WTC11 (cell line): ENCODE measurements at places on chromosomes 3 and 15.
A peak's percentile ranks its signal among the peaks of the same experiment; 100 is the strongest.

- no peak for DNase-seq
Measured at GRCh38 chr3:125052624-125053303, 3.0 kb downstream of the HEG1 start.

DNA sequence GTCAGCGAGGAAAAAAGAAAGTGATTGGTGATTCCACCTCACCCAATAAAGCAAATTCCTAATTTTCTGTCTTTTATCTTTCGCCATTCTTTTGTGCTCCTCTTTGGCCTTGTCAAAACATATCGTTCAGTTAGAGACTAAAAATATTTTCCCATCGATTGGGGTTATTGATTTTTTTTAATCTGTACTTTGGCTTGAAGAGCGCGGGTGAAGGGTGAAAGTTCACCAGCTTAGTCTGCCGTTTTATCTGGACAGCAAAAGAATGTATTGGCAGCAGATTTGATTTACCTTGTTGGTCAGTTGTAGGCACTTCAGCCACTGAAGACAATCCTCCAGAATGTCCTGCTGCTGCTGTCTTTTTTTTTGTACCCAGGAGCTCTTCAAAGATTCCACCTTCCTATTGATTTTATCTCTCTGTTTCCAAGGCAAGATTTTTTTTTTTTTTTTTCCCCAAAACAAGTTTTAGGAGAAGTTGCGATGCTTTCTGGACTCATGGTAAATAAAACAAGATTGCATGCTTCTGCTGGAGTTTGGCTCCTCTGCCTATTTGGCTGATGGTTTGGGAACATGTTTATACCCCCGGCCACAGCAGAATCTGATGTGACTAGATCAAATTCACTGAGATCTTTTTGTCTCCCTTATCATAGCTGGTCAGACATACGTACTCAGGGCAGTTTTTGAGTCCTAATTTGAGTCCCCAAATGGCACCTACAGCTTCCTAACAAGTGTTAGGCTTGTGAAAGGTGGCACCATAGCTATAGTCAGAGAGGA lies 269.3 kb upstream of the ONECUT1 start:
- no peak for DNase-seq

DNA sequence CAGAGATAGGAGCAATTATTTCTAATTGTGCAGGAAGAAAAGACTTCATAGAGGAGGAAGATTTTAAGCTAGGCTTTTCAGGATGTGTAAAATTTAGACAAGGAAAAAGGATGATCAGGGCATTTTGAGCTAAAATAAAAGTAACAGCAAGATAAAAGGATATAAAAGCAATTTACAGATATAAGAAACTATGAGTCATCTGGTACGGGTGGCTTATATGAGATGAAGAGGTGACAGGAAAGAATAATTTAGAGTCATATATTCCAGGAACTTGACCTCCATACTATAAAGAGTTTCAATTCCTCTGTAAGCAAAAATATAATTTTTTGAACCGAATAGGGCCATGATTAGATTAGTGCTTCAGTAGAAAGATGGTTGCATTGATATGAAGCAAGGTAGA lies 273.7 kb downstream of the RBMS3 start:
- no peak for DNase-seq

- DNase-seq, result no peak
Measured at GRCh38 chr15:26096581-26096980, 233.5 kb upstream of the ATP10A start.

DNA sequence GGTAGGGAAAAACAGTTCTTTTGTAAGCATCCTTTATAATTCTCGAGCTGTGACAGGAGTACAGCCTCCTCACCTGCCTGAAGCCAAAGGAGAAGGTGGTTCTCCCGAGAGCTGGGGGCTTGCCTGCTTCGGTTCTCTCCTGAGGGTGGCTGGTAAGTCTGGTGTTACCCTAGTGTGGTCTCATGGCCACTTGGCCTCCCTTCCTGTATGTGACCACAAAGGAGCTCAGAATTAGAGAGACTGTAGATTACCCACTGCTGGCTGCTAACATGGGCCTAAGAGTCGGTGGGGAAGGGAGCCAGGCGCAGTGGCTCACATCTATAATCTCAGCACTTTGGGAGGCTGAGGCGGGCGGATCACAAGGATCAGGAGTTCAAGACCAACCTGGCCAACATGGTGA lies 12.6 kb downstream of the PDHB start:
- DNase-seq, result no peak

DNA sequence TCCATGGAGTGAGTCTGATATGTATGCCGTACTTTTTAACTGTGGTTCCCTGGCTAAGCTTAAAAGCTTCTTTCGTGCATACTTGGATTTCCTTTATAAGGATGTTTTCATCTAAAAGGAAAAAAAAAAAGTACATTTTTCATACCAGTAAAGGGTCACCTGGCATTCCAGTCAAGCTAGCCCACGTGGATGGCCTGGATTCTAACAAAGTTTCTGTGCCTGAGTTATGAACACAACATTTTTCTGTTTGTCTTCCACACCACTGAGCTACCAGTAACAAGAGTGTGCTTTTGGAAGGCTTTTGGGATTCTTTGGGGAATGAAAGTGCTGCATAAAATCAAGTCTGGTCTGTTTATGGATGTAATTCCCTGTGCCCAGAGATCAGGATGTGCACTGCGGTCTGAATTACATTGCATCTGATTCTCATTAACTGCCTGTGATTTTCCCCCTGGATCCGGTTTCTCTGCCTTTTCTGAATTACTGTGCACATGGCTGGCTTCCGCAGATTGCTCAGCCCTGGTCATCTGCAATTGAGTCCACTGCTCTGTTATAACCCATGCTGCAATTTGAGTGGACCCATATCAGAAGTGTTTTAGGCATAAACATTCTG lies 38.2 kb upstream of the MAGI1 start:
- DNase-seq, result no peak

- no peak for DNase-seq
Measured at GRCh38 chr3:49027634-49028033, 1.6 kb downstream of the IMPDH2 start.

GRCh38 chr3:51796854-51797253 lies 17.8 kb upstream of the IQCF6 start:
- DNase-seq, result no peak

- DNase-seq, result no peak
Measured at GRCh38 chr3:31188112-31188511, 293.7 kb upstream of the GADL1 start.

DNA sequence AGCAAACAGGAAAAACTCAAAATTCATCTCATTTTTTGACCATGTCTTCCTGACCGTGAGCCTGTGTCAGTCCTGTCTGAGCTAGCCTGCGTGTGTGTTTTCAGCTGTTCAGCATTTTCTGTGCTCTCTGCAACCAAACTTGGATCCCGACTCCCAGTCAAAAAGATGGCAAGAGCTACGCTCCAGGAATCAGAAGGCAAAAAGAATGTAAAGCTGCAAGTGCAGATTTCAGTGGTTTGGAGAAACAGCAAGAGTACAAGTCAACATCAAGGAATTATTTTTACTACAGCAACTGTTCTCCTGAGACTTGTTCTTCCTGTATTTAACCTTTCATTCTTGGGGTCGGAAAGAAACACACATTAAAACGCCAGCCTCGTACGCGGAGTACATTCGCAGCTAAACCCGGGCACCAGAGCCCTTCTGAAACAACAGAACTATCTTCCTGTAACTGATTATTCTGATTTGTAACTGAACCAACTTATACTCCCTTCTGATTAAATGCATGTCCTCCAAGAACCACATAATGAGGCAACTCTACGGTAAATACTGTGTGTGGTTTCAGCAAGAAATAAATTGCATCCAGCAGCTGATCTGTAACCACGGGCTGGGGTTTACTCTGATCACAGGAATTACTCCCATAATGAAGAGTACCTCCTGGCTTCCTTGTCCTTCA lies 107.4 kb downstream of the LRIG1 start:
- no peak for DNase-seq

GRCh38 chr15:95559875-95560394 lies 770.6 kb upstream of the NR2F2 start:
- DNase-seq, result no peak

GRCh38 chr3:136818191-136818768 lies 646 bp upstream of the SLC35G2 start:
- peak; percentile 48 for DNase-seq

DNA sequence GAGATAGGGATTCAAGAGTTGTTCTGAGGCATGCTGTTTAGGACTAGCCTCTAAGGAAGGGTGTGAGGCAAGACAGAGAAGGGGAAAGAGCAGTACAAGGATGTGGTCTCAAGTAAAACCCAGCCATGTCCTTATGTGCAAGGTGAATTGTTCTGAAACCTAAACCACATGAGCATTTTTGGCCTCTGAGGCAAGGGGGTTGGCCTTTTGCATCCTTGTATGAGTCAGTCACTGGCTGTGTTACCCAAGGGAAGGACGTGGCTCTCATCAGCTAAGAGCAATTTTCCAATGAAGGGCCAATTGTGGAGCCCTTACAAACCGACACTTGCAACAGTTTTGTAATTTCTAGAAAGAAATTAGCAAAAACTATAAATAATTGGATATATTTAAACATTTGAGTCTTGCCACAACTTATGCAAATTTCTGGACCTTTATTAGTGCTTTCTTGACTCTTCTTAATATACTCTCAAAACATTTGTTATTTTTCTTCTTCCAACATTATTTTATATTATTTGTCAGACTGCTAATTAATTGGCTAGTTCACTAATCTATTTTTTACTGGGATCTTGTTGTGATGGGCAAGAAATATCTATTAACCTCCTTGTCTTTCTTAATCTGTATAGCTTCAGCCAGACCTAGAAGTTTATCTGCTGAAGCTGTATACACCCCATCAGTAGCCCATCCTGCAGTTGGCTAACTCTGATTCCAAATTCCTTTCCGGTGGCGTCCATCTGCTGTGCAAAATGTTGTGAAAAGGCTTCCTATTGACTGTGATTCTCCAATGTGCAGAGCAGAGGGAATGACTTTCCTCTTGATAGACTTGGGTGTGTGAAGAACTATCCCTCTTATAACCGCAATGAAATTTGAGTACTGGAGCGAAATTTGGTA lies 97.7 kb upstream of the P2RY1 start:
- no peak for DNase-seq

DNA sequence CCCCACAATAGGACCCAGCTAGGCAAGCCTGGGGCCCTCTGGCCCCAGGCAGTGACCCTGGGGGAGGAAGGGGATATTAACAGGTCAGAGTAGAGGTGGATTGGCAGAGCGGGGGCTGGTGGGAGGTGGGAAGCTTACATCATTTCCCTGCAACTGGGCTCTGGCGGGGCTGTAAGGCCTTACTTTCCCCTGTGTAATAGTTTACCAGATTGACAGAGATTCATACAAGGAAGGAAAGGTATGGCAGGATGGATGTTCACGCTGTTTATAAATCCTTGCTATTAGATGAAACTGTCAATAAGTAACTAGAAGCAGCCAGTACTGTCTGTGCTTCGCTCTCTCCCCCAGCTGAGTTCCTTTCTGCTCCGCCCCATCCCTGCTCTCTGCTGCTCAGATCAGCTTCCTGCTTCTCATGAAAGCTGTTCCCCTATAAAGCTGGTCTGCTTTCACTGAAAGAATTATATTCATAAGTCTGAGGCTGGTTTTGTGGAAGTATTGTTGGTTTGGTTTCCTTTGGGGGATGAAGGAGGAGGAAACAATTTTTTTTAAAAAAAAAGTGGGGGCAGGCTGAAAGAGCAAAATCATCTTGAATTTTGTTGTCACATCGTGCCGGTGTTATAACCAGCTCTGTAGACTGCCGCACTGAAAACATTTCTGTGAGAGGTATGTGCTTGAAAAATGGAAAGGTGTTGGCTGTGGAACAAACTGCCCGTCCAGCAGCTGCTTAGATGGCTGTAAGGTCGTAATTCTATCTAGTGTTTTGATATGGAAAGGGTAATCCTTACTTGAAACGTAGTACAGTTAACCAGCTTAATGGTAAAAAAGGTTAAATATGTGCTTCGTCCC lies 76.4 kb downstream of the BBX start:
- DNase-seq, result peak; percentile 47

DNA sequence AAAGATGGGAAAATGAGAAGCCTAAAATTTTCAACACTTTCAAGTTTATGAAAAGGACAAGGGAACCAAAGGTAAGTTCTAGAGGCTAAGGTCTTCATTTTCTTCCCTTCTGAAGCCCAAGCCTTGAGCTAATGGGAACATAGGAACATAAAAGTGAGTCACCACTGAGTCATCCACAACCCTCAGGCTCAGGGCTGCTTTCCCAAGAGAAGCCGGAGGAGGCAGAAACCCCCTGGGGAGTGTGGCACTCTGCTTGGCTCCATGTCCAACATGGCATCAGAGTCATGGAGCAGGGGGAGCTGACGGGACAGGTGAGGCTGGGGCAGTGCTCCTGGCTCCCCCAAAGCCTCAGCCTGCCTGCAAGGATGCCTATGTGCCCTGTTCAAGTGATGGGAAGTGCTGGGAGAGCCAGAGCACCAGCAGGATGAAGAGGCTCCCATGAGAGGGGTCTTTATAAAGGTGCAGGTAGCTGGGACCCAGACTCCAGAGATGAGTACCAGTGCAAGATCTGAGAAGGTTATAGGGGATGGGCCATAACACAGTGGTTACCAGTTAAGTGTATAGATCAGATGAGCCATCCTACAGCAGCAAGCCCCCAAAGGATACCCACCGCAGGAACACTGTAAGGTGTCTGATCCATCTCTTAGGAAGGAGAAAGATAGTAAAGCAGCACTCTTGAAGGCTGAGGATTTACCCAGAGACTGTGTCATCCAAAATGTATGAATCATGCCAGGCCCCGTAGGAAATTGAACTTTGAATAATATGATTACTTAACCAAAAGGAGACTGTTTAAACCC lies 31.8 kb upstream of the RYR3 start:
- DNase-seq, result no peak

GRCh38 chr3:82707035-82707434 lies 945.6 kb upstream of the GBE1 start:
- DNase-seq, result peak; percentile 31

- DNase-seq, result no peak
Measured at GRCh38 chr3:69406163-69406562, 20.3 kb upstream of the FRMD4B start.

GRCh38 chr3:87206635-87207034 lies 20.5 kb upstream of the CHMP2B start:
- DNase-seq, result no peak

DNA sequence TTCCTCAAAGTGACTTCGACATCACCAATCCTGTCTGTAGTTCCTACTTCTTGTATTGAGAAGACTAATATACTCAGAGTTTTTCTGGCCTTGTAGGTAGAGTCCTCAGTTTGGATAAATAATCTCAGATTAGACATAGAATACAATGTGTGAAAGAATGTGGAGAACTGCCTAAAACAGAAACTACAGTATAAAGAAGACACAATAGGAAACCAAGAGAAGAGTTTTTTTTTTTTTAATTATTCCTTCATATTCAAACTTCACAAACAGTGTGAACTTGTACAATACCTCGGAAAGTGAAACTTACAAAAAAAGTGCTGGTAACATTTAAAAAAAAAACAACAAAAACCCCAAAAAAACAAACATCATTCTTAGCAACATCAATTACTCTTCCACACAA lies 20.5 kb downstream of the TIGIT start:
- DNase-seq, result no peak
